NCI-H446 (cell line): ENCODE measurements at places on chromosomes 6 and 20.

GRCh38 chr20:3813848-3814581 lies 6.3 kb upstream of the AP5S1 start:
- DNase-seq: no peak

GRCh38 chr6:88050140-88050818 lies 2.6 kb downstream of the SPACA1 start:
- no peak for DNase-seq

- DNase-seq: no peak
Measured at GRCh38 chr6:33698494-33698893, 13.0 kb downstream of the UQCC2 start.

DNA sequence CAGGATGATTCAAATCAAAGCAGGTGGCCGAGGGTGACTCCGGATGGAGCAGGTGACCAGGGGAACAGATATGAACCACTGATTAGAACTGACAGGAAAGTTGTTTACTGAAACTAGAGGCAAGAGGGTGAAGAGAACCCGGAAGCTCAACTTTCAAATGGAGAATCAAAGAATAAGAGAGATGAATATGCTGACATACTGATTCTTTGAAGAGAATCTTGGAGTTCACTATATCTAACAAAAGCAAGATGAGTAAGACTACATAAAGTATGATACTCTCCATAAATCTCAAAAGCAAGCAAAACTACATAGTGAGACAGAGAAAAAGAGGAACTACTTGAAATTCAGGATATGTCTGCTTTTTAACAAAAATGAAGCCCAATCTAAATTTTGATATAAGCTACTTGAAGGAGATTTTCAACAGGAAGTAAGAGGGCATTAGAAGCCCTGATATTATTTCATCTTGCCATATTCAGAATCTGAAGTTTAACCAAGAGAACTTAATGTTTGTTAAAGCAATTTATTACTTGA lies 4.0 kb upstream of the UBD start:
- no peak for DNase-seq

DNA sequence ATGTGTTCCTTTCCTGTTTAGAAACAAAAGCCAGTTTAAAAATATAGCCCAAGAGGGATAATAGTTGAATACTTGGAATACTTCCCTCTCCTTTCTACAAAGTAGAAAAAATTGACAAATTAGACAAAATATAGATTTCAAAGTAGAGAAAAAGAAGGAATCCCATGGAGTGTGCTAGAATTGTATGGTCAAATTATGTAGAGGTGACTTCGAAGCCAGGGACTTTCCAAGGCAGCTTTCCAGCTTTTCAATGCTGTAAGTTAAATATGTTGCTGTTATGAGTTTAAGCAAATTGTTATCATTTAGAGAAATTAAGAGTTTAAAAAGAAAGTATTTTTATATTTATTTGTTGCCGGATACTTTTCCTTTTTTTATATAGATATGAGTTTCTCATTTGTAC lies 415.5 kb upstream of the OPRM1 start:
- DNase-seq: no peak
